ENCODE measurements at places on chromosomes 11 and 22. TPM values are rescaled to one million over a fixed set of nuclear protein-coding genes. Genes with fewer than 3 reads are reported as not detected.

Gene GRK3
- 1.9 TPM for polyA plus RNA-seq

Gene RIC8A
- polyA plus RNA-seq = 115 TPM

Gene TMEM191C
- polyA plus RNA-seq = 3.4 TPM

Gene MOV10L1
- 3.0 TPM for polyA plus RNA-seq

Gene HIC2
- polyA plus RNA-seq = 1.2 TPM

Gene FOSL1
- 30.1 TPM for polyA plus RNA-seq

Gene UPB1
- polyA plus RNA-seq = 0.49 TPM

Gene PVALB
- not detected for polyA plus RNA-seq

Gene CASP1
- 0.06 TPM for polyA plus RNA-seq

Gene ANO3
- 0.13 TPM for polyA plus RNA-seq

Gene OR10D3
- polyA plus RNA-seq = not detected

Gene SCGB2A2
- not detected for polyA plus RNA-seq

Gene CLP1
- 18.1 TPM for polyA plus RNA-seq

Gene NXPE2
- polyA plus RNA-seq = not detected

Gene MIAT
- 10.4 TPM for polyA plus RNA-seq

Gene C22orf42
- polyA plus RNA-seq = not detected

Gene TPH1
- polyA plus RNA-seq = 0.02 TPM

Gene TMPRSS6
- polyA plus RNA-seq = not detected

Gene C1QTNF6
- 47.4 TPM for polyA plus RNA-seq

Gene SLC22A24
- not detected for polyA plus RNA-seq

Gene ART5
- 0.58 TPM for polyA plus RNA-seq

Gene C1QTNF5
- polyA plus RNA-seq = 0.76 TPM

Gene CSF2RB
- not detected for polyA plus RNA-seq

Gene C22orf15
- polyA plus RNA-seq = 2.5 TPM

Gene OR52I1
- polyA plus RNA-seq = not detected

Gene SAA4
- not detected for polyA plus RNA-seq

Gene TMEM45B
- not detected for polyA plus RNA-seq

Gene SCGB1D2
- polyA plus RNA-seq = not detected

Gene OR2D2
- not detected for polyA plus RNA-seq

Gene GLB1L3
- 0.10 TPM for polyA plus RNA-seq

Gene RTN4R
- 0.39 TPM for polyA plus RNA-seq

Gene OR8A1
- not detected for polyA plus RNA-seq

Gene CARNS1
- polyA plus RNA-seq = 0.15 TPM

Gene NUP160
- polyA plus RNA-seq = 19.3 TPM

Gene CSNK2A3
- polyA plus RNA-seq = 0.31 TPM

Gene ALKBH3
- 34.2 TPM for polyA plus RNA-seq

Gene CASP5
- not detected for polyA plus RNA-seq

Gene RELT
- 4.3 TPM for polyA plus RNA-seq
